Fibroblast of skin of scalp (primary cell): ENCODE measurements at places on chromosomes 1 and 21.

DNA sequence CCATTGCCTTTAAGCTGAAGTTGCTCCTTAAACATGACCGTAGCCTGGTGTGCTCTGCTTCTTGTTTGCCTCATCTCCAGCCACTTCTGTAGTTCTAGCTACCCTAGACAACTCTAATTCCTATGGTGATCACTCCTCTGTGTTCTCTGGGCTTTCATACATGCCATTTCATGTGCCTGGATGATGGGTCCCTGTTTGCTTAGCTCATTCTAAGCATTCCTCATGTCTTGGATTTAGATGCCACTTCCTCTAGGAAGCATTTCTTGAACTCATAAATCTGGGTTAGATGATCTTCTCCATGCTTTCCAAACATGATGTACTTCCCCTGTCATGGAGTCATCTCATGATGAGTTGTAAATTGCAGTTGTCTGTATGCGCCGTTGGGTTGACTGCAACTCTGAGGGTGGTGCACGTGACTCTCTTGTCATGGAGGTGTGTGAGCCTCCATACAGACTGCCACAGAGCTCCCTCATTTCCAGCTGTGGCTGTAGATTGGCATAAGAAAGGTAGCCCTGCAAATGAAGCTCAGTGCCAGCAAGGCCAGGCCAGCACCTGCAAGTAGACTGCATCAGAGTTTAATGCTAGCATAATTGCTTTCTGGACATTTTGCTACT is 77.2 kb downstream of the LAMC1 start:
- DNase-seq, result peak; percentile 36

DNA sequence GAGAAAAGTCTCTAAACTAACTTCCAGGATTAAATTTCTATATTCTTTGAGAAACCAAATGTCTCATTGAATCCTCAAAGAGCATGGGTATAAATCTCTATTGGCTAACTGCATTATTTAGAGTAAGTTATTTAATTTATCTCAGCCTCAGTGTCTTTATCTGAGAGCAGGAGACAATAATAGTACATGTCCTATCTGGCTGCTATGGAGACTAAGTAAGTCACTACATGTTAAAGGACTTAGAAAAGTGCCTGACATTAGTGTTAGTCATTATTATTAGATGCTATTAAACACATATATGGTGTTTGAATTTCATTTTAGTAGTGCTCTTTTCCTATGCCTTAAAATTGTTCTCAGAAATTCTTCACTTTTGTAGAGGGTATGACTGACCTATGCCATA is 505.2 kb downstream of the NEGR1 start:
- DNase-seq, result no peak

GRCh38 chr1:26579681-26580111 is 50.1 kb downstream of the RPS6KA1 start:
- DNase-seq, result no peak

DNA sequence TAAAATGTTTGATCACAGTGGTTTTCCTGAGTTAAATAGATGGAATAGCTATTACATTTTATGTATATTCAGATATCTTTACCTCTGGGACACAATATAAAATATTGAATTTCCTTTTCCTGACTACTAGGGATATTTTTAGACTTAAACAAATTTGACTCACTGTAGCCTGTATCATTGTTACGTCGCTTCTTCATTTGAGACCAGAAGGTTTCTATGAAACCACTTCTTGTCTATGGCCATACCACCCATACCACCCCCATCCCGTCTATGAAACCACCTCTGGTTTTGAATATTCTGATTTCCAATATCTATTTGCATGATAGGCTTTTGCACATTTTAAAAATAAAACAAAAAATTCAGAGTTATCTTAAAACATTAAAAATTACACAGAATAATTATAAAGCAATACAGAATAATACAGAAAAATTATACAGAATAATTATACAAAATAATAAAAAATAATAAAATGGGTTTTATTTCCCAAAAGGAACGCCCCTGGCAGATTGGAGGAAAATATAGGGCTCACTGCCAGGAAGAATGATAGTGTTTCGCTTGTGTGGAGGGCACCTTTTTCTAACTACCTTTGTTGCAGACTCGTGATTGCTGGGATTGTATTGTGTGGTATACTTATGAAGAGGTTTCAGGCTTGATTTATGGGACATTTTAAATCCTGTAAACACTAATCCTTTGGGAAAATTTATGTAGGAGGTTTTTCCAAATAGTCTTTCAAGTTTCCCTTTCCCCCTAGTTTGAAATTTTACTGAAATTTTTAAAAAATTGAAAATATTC is 4.7 kb downstream of the SPEN start:
- no peak for DNase-seq

GRCh38 chr1:181159451-181160140 is 71.1 kb downstream of the IER5 start:
- no peak for DNase-seq

DNA sequence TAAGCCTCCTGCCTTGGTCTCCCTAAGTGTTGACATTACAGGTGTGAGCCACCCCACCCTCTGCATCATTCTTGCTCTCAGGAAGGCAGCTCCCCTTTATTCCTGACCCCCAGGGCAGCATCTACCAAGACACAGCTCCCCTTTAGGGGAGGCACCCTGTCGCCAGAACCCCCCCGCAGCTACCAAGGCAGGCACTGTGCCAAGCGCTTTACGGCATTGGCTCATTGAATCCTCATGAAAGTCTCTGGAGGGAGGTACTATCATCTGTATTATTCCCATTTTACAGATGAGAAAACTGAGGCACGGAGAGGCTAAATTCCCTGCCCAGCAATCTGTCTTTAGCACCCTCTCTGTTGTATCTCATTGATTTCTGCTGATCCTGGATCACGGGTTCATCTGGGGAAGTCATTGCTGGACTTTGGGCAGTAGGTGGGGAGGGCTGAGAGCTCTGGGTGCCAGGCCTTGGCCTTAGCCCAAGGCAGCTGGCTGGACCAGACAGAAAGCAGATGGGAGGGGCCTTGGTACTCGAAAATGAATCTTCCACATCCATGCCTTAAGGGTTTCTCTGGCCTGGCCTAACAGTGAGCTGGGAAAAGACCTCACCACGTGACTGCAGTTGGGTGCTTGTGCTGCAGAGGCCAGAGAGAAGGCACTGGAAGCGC is 5.9 kb downstream of the PLOD1 start:
- DNase-seq, result no peak

DNA sequence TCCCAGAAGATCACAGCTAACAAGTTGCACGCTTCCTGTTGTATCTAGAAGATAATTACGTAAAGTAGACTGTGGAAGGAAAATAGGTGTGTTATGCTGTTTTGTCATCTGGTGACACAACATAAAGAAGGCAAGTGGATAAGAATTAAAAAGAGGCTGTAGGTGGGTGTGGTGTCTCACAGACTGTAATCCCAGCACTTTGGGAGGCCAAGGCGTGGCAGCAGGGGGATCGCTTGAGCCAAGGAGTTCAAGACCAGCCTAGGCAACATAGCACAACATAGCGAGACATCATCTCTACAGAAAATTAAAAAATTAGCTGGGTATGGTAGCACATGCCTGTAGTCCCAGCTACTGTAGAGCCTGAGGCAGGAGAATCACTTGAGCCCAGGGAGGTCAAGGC is 17.9 kb upstream of the ZNF281 start:
- no peak for DNase-seq

DNA sequence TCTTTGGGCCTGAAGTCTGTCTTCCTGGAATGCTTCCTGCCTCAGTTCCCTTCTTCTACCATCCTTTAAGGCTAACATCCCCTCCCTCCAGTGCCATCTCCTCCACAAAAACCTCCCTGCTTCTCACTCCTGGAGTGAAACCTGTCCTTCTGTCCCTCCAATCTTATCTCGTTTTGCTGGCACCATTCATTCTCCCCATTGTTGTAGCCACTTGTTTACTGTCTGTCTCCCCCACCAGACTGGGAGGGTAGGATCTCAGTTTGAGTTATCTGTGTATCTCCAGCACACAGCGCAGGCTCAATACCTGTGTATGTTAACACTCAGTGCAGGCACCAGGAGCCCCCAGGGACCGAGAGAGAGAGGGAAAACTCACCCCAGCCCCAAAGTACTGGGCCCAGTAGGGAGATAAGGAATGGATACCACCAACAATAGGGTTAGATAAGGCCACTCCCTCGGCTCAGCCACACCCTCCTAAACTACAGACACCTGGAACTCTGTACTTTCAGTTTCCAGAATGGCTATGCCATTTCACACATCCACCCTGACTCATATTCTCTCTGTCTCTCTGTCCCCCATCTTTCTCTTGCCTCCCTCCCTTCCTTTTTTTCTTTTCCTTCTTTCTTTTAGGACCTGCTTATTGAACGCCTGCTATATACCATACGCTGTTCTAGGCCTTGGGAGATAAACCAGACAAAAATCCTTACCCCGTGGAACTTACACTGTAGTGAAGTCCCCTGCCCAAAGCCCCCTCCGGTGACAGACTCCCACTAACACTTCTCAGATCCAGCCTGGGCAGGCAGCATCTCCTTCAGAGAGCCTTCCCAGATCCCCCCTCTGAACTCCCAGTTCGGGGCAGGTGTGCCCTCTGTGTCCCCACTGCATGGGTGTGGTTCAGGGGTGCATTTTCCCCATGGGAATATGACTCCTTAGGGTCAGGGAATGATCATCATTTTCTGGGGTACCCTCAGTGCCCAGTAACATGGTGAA is 3.3 kb upstream of the SSBP3 start:
- DNase-seq, result no peak

GRCh38 chr21:33514229-33514628 is 22.7 kb upstream of the DNAJC28 start:
- DNase-seq, result no peak

DNA sequence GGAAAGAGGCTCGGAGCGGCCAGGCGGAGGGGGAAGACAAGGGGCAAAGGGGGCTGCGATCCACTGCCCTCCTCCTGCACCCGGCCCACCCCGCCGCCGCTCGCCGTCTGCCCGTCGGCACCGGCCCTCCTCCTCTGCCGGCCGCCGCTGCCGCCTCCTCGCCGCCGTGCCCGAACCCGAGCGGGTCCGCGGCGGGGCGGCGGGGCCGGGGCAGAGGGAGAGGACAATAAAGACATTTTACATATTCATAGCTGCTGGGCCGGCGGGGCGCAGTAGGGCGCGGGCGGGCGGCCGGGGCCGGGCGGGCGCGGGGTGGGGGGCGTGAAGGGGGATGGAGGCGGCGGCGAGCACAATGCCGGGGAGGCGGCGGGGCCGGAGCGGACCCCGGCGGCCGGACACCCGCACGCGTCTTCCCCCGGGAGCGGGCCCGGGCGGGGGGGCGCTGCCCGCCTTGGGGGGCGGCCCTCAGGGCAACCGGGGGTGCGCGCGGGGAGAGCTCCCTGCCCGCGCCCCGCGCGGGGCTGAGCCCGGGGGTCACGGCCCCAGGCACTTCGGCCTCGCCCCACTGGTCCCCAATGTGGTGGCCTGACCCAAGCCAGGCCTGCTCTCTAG is 546 bp downstream of the POU2F1 start:
- DNase-seq, result no peak

GRCh38 chr1:214476986-214477870 is 74.2 kb downstream of the PTPN14 start:
- peak; percentile 95 for DNase-seq

DNA sequence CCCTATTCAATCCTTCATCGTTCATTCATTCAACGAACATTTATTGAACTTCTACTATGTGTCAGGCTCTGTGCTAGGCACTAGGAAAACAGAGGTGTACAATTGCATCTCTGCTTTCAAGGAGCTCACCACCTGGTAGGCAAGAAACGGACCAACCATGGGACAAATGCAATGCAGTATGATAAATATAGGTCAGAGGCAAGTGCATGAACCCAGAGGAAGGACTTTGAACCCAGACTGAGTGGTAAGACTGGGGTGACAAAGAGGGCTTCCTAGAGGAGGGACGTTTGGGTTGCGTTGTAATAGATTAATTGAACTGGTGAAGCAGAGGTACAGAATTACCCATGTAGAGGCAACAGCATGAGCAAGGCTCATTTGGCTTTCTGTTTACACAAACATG is 16.4 kb downstream of the CD2 start:
- DNase-seq, result no peak

DNA sequence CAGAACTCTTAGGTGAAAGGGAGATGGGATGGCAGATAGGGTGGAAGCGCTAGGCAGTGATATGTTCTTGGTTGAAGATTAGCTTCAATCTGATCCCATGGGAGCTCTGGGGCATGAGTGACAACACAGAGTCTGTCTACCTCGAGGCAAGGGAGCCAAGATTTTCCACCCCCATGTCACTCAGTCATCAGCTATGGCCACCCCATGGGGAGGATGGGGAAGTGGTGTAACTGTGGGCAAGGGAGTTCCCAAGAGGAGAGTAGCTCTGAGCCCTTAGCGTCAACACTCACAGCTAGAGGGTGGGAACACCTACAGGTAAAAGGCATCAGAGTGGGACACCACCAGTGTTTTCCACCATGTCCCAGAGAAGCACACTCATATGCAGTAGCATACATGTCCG is 30.3 kb upstream of the C1QA start:
- no peak for DNase-seq

DNA sequence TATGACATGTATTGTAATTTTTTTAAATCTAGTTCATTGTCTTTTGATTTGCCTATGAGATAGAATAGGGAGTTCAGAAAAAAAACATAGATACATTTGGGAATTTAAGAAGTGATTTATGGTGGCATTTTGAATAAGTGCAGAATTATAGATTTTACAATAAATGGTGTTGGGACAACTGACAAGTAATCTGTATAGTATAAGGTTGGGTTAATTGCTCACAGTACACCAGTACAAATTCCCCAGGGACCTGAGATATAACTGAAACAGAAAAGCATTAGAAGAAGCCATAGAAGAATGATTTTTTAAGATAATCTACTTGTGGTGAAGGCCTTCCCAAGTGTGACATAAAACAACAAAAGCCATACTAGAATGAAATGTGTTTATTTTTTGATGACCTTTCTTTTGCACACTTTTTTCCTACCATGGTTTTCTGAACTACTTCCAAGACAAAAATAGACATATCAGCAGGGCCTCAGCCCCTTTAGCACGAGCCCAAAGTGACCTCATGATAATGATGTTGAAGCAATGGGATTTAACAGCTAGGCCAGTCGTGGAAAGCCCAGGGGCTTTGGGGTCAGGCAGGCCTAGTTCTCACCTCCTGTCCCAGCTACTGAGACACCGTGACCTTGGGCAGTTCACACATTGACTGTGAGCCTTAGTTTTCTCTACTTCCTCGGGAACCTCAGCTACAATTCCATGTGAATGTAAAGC is 87.4 kb downstream of the GREM2 start:
- DNase-seq, result peak; percentile 22

- DNase-seq, result no peak
Observed at GRCh38 chr1:93704052-93704451, 22.4 kb upstream of the BCAR3 start.

- DNase-seq, result no peak
Observed at GRCh38 chr1:69256036-69256435, 311.7 kb upstream of the LRRC7 start.

DNA sequence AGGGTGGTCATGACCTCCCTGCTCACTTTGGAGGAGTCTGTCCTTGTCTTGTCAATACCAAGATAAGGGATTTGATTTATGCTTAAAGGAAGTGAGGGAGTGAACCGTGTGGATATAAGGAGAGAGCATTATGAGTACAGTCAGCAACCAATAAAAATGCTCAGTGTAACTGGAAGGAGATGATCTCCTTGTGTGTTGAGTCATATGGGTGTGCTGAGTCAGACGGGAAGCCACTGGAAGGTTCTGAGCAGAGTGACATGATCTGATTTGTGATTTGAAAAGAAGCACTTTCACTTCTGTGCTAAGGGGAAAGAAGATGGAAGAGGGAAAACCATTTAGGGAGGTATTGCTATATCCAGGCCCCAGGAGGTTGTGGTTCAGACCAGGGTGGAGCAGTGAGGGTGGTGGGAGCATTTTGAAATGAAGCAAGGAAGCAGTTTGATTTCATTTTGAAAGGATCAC is 2.5 kb upstream of the BCL10 start:
- DNase-seq, result peak; percentile 93

- DNase-seq, result no peak
Observed at GRCh38 chr21:16838331-16838730, 674.5 kb upstream of the CXADR start.
